Fibroblast of lung (primary cell): ENCODE measurements at places on chromosomes 1 and 21.

DNA sequence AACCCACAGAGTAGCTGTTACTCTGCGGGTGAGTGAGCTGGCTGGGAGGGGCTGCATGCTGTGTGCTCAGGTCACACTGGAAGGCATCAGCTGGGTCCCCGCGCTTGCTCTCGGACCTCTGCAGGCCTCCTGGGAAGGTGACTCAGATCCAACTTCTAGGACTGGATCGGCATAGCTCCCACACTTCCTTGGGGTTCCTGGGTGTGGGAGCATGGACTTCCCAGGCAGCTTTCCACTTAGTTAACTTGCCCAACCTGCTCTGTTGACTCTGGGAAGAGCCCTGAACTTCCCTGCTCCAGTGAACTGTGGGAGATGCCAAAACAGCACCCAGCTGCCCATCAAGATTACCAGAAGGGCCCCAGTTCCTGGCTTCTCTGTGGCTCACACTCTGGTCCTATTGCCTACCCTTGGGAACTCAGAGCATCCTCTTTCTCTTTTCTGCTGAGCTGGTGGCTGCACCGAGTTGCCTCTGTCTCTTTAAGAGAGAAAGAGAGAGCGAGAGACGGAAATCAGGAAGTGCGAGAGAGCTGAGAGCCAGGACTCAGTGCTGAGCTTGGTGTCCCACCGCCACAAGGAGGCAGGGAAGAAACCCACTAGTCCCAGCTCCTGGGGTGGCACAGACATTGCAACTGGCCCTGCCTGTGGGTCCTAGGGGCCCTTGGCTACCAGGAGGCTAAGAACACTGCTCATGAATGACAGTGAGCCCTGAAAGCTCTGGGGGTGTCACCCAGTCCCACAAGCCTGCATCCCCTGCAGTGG is at the start of gene IKBKE:
Gene IKBKE (plus strand): TSS at position 544 of the 759 bp plus-strand sequence. CDS start 2,752 bp downstream, outside the sequence.
- DNase-seq, result peak; percentile 72

- DNase-seq, result no peak
Observed at GRCh38 chr1:170354246-170354645, 177.7 kb upstream of the GORAB start.

DNA sequence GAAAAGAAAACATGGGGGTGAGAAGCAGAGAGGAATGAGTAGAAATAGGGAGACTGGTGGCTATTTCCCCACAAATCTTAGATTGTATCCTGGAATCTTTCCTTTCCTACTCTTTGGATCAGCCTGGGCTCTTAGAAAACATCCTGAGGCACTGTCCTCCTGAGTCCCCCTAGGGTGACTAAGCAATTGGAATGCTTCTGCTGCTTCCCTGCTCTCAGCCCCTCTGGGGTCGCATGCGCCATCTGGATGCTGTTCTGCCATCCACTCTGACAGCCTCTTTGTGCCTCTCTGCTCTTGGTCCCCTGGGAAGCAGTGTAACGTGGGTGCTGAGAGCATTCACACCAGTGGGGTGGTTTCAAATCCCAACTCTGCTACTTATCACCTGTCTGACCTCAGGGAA is 443.0 kb downstream of the SIPA1L2 start:
- no peak for DNase-seq

DNA sequence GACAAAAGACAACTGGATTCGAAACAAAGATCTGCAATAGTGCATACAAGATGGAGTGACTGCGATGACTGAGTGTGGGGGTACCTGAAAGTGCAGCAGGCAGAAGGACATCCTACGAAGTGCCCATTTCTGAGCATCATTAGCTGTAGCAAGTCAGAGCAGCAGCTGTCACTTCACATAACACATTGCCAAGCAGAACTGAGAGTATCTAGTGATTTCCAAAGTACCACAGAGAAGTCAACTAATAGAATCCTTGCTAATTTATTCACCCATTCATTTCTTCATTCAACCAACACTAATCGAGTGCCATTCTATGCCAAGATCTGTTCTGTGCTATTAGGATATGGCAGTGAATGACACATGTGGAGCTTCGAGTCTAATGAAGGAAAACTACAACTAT is 31.6 kb upstream of the CAMSAP2 start:
- no peak for DNase-seq

DNA sequence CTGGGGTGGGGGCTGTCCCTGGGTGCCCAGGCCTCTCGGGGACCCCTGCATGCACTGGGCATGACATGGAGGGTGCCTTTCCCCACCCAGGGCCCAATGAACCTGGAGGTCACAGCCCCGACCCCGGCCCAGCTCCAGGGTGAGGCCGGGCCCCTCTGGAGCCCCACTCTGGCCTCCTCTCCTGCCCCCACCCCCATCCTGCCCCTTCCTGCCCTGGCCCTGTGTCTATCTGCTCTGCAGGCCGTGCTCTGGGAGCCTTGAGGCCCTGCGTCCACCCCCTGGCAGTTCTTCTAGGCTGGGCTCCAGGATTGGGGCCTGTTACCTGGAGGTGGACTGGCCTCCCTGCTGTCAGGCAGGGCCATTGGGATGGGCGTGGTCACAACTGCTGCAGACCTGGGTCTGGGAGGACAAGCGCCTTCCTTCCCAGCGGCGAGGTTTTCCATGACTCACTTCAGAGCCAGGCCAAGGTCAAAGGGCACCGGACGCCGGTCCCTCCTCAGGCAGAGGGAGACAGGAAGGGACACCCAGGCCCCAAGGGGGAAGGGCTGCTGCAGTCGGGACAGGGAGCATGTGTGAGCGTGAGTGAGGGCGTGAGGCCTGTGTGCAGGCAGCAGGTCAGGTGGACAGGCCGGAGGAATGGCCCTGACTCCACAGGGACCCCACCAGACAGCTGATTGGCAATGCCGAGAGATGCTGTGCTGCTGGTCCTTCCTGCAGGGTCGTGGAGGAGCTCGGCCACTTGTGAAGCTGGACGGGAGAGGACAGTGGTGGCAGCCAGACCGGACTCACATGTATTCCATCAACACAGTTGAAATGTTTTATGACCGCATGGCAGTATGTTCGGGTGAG is 31.1 kb upstream of the POFUT2 start:
- peak; percentile 52 for DNase-seq

DNA sequence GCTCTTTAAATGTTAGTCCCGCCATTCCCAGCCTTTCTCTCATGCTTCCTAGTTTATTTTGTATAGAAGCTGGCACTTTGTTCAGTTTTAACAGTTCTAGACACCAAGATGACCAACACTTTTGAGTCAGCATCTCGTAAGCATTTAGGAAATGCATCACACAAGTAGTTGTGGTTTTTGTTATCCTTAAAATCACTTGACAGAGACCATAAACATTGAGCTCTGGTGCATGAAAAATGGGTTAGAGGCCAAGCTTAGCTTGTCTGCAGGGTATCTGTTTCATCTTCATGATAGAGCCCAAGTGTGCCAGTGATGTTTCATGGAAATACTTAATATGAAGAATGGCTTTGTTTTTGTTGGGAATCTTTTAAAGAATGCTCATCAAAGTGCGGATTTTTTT is 159.7 kb downstream of the DISP1 start:
- DNase-seq, result peak; percentile 96

DNA sequence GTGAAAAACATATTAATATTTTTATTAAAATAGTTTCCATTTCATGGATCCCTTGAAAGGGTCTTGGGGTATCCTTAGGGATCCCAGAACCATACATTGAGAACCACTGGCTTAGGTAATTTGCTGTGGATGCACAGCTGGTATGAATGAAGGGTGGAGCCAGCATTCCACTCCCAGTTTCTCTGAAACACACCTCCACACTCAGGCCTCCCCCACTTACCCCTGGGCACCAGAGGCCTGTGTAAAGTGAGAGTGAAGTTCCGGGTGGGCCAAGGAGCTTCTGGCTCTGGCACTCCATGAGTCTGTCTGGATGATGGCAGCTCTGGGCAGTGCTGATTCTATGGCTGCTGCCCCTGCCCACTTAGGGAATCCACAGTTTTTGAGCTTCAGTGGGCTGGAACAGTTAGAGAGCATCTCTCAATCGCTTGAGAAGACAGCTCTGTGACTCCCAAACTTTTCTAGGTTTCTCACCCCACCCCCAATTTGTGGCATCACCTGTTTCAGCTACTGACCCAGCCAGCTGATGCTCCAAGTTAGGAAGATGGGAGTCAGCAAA is 57.8 kb upstream of the CD1D start:
- DNase-seq, result no peak

DNA sequence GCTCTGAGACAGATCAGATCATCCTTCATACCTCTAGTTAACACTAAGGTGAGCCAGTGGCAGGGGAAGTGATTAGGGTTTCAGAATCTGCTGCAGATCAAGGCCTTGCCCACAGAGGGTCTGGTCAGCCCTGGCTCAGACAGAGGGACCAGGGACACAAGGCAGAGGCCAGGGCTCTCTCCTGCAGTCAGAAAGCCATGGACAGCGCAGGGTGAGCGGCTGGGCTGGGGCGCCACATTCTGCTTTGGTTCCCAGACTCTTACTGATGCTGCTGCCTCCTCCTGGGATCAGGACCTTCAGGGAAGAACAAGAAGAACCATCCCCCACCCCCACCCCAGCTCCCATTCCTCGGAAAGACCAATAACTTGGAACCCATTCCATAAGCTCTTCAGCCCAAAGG is 43.1 kb downstream of the GPR161 start:
- no peak for DNase-seq

- peak; percentile 62 for DNase-seq
Observed at GRCh38 chr1:68321084-68321685, 88.9 kb upstream of the WLS start.

- peak; percentile 81 for DNase-seq
Observed at GRCh38 chr1:14522926-14523241, 75.6 kb upstream of the KAZN start.

- peak; percentile 40 for DNase-seq
Observed at GRCh38 chr1:162502928-162503327, 5.3 kb downstream of the UHMK1 start.

DNA sequence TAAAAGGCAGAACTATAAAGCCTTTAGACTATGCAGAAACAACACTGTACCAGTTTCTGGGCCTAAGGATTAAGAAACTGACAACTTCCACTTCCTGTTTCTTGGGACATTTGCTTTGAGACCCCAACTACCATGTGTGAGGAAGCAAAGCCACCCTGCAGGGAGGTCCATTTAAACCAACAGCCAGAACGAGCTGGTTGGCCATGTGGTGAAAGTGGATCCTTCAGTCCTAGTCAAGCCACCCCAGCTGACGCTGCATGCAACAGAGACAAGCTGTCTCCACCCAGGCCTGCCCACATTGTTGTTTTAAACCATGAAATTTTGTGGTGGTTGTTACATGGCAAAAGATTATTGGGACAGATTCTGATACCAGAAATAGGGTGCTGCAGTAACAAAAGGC is 31.8 kb upstream of the SLFNL1 start:
- no peak for DNase-seq

- peak; percentile 81 for DNase-seq
Observed at GRCh38 chr1:42186152-42186551, 21.6 kb upstream of the GUCA2A start.

- DNase-seq, result no peak
Observed at GRCh38 chr1:154623358-154623757, 15.4 kb upstream of the ADAR start.

- no peak for DNase-seq
Observed at GRCh38 chr1:50742523-50742922, 217.5 kb downstream of the FAF1 start.

GRCh38 chr1:210233495-210234328 is 1.1 kb downstream of the SERTAD4 start:
- DNase-seq, result peak; percentile 35

- peak; percentile 44 for DNase-seq
Observed at GRCh38 chr1:29332204-29332603, 95.9 kb downstream of the PTPRU start.

- peak; percentile 25 for DNase-seq
Observed at GRCh38 chr1:52928015-52928404, 934 bp downstream of the SCP2 start.

DNA sequence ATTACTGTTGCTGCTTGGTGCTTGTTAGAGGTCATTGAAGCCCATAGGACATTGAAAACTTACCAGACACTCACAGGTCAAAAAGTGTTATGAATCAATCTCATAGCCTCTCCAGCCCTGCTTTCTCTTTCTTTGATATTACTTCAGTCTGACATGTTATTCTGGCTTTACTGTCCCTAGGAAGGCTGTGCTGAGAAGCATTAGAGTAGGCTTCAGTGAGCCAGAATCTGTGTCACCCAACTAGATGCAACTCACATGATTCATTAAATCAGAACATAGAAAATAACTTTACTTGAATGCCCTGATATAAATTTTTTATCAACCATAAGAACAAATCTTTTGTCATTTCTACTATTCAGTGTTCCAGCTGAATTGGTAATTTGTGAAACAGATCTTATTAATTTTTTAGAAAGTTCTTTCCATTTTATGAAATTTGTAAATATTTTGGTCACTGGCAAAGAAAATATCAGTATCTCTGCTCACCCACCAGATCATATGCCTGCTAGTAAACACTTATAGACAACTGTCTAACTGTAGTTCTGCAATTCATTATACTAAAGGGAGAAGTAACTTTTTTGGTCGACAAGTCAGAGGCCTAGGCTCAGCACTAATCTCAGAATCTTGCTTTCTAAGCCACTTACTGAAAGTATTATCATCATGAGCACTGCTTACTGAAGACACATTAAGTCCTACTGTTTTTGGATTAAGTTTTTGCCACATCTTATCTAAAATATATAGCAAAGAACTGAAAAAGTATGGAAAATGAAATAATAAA is 48.2 kb downstream of the RPAP2 start:
- DNase-seq, result no peak

DNA sequence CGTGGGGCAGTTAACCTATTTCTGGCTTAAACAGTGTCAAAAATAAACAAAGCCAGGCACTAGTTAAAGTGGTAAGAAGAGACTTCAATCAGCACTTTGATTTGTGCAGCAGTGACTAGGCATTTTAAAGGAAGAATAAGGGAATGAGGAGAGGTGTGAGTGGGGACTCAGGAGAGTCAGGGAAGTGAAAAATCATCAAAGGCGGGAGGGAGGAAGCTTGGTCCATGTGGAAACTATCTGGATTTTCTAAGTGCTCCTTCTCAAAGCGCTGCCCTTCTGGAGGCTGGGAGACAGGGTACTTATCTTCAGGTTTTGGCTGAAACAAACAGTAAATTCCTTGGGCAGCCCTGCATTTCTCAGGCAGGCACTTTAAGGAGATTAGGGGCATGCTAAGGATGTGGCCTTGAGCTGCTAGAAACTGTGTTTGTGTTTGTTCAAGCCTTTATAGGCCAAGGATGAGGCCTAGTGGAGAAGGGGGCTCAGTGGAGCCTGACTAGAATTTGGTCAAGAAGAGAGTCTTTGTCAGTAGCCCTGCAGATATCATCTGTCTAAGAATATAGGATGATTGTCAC is 486.5 kb downstream of the SIPA1L2 start:
- DNase-seq, result no peak

DNA sequence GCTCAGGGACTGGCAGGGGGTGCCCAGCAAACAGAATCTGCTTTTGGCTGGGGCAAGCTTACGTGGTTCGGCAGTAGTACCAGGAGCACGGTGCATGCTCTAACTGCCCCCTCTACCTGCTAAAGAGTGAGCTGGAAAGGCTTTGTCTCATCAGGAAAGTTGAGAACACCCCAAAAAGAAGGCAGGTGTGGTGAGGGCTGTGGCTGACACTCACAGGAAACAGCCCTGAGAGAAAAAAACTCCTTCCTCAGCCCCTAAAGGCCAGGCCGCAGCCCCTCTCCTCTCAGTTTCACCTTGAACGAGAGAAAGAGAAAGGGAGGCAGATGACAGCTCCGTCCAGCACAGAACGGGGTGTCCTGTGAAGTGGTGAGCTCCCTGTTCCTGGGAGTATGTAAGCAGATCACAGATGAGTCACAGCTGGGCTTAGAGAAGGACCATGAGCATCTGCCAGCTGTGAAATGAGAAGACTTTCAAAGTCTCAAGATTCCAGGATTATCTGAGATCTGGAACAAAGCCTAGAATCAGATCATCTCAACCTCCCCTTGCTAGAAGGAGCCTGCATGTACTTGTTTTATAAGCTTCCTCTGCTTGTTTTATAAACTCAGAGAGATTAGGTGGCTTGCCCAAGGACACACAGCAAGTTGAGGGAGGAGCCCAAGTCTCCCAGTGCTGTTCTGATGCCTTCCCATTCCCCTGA is 13.4 kb downstream of the LAPTM5 start:
- DNase-seq, result peak; percentile 39
